ENCODE measurements at places on chromosomes 2 and 18.

GRCh38 chr2:150127995-150128394 is 359.5 kb downstream of the RND3 start:
- DNase-seq = peak; percentile 63

- no peak for DNase-seq
Measured at GRCh38 chr2:64661741-64662169, 8.0 kb upstream of the SERTAD2 start.

GRCh38 chr2:148876202-148876594 is 1.2 kb downstream of the KIF5C start:
- DNase-seq = no peak

DNA sequence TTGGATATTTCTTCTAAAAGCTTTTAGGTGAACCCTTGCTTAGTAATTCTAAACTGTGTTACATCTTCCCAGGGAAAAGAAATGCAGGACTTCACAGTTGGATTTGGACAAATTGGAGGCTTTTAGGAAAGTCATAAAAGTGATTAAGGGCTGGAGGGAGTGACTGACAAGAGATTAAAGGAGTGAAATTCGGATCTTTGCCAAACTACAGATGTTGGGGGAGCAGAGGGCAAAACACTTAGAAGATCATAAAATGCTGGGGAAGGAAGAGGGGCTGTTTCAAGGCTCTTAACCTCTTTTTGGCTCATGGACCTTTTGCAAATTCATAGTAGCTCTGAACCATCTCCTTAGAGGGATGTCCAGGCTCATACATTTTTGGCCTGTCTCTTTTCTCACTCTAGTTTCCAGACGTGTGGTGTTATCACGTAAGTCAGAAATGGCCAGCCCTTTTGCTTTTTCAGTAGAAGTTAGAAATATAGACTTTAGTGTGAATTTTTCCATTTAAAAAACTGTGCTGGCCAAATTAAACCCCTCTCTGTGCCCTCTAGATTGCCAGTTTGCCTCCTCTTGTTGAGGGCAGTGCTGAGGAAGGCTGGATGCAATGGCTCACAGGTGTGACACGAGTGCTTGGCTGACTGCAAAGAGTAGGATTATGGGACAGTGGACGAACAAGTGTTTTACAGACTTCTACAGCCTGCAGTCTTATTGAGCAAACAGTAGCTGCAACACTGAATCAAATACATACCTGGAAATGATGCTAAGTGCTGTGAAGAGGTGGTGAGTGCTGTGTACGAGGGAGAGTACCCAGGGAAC is 109.9 kb downstream of the LYPD6B start:
- DNase-seq = no peak

- no peak for DNase-seq
Measured at GRCh38 chr2:100799686-100800085, 20.3 kb upstream of the NPAS2 start.

- DNase-seq = peak; percentile 87
Measured at GRCh38 chr2:240232961-240233884, 92.8 kb upstream of the OTOS start.

DNA sequence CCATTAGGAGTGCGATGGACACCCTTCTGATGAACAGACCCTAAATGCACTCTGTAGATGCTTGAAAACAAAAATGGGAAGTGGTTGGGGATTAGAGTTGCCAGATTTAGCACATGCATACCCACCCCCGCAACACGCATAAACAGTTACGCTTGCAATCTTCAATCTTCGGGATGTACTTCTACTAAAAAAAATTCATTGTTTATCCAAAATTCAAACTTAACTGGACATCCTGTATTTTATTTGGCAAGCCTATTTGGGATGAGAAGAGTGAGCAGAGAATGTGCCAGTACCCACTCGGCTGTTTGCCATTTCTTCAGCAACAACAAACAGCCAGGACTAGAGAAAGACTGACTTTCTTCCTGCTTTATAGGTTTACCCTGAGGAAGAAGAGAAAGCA is 18.4 kb downstream of the KIAA2012 start:
- no peak for DNase-seq

- no peak for DNase-seq
Measured at GRCh38 chr2:119265693-119266066, 42.0 kb downstream of the STEAP3 start.

DNA sequence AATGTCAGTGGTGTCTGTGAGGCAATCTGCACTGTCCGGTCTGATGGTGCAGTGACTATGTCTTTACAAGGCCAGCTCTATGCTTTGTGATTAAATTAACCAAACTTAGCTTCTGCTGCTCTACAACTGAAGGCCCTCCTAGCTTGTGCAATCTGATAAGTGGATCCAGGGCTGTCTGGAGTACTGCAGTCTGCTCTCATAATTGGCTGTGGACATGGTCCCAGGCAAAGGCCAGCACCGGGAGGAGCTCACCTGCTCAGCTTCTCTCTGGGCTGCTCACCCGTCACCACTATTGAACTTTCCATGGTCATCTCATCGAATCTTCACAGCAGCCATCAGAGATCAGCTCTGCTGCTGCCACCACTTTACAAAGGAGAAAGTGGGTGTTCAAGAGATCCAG is 13.0 kb upstream of the APCDD1 start:
- DNase-seq = no peak

- no peak for DNase-seq
Measured at GRCh38 chr2:11169333-11169732, 14.1 kb downstream of the SLC66A3 start.

DNA sequence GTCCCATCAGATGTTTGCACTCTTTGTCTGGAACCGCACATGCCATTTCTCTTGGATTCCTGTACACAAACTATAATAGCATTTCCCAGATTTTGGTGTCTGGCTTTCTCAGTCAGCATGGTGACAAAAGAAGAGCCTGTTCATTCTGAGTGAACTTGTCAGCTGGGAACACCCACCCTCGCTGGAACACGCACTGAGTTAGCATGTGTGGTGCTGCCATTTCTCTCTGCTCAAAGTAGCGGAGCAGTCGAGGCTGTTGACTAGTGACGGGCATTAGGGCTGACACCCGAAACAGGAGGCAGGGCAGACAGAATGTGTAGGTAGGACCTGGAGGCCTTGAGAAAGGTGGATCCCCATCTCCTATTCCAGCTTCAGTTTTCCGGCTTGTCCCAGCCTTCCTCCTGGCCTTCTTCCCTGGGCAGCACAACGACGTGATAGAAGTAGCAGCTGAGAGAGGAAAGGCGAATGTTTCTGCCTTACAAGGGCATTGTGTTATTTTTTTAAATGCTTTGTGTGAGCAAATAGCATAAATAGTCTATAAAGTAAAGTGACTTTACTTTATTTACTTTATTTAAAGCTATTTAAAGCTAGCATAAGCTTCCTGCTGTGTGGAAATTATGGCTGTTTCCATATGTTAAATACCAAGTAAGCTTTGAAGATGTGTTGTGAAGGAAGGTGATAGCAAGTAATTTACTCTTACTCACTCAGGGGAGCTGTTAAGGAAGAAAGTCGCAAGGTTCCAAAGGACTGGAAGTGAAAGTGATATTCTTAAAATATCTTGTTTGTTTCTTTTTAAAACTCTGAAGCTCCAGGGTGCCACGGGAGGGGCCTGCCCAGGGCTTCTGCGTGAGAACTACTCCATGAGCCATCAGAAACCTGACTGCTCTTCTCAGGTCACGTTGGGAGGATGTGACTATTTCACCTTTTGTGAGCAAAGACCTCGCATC is 272.6 kb downstream of the NEDD4L start:
- no peak for DNase-seq

DNA sequence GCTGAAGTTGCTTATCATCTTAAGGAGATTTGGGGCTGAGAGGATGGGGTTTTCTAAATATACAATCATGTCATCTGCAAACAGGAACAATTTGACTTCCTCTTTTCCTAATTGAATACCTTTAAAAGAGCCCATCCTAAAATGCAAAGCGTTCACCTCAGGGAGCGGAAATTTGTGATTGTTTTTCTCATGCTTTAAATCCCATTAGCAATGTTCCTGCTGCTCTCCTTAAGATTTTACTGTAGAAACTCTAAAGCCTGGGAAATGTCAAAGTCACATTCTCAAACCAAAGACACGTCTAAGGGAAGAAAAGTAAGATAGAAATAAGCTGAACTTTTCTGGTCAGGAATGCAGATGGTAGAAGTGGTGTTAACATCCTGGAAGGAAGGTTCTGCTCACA is 285.8 kb upstream of the MAP2 start:
- DNase-seq = no peak

DNA sequence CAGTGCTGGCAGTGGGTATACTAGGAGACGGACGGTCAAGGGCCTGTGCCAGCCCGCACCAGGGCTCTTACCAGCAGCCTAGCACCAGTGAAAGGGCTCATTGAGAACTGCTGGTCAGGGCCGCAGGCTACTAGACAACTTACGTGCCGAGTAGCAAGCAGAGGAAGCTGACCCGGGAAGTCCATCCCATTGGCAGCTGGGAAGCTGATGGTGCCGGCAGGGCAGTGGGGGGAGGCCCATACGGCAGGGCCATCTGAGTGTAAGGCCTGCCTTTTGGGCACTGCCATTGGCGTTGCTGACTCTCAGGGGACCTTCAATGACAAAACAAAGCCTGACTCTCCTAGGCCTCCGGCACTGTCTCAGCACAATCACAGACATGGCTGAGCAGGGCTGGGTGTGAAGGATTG is 20.6 kb downstream of the EFR3B start:
- no peak for DNase-seq

DNA sequence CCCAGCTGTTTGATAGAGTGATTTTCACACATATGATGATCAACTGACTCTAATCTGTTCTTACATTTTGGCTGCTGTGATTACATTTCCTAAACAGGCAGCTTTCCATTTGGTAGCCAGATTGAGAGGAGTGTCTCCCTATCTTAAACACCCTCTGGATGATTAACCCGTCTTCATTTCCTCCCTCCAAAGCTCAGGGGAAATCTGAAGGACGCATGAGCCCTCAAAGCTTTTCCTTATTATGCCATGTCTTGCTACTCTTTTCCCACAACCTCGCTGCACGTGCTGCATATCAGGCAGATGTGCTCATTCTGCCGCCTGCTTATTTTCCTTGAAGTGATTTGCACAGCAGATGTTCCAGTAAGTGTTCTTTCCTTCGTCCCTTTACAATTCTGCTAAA is 837.4 kb downstream of the LRRTM4 start:
- DNase-seq = no peak

DNA sequence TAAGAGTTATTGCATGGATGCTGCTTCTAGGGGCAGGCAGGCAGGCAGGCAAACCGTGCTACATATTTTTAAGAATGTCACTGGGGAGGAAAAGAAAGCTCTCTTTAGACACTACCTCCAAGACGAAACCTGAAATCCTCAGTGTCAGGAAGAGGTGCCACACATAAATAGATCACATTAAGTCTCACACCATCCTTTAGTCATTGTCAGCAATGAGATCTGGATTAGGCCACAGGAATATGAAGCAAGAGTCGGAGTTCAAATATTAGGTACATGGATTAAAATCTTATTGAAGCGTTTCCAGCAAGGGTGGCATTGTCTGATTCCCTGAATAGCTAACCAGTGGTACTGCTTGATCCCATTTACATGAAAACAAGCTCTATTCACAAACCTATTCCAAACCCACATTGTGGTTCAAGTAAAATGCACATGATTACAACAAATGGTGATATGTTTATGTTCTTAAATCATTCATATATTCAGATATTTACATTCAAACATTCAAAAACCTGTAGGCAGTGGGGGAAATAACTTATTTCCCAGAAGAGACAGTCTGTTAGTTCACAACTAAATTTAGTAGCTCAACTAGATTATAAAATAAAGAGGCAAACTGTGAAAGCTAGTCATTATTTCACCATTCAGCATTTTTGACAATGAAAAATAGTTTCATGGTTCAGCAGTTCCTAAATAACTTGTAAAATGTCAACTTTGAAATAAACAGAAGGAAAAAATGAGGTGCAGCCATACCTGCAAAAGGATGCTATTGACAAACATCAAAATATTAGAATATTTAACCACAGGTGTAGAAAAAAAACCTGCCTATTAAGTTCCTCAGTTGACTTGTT is 195.4 kb upstream of the SIX3 start:
- DNase-seq = no peak

Measured in foreskin keratinocyte (primary cell).